GM10248 (cell line): ENCODE measurements at places on chromosomes 2 and 18.

GRCh38 chr2:19932928-19933327, 31.1 kb upstream of the TTC32 start:
- no peak for DNase-seq

DNA sequence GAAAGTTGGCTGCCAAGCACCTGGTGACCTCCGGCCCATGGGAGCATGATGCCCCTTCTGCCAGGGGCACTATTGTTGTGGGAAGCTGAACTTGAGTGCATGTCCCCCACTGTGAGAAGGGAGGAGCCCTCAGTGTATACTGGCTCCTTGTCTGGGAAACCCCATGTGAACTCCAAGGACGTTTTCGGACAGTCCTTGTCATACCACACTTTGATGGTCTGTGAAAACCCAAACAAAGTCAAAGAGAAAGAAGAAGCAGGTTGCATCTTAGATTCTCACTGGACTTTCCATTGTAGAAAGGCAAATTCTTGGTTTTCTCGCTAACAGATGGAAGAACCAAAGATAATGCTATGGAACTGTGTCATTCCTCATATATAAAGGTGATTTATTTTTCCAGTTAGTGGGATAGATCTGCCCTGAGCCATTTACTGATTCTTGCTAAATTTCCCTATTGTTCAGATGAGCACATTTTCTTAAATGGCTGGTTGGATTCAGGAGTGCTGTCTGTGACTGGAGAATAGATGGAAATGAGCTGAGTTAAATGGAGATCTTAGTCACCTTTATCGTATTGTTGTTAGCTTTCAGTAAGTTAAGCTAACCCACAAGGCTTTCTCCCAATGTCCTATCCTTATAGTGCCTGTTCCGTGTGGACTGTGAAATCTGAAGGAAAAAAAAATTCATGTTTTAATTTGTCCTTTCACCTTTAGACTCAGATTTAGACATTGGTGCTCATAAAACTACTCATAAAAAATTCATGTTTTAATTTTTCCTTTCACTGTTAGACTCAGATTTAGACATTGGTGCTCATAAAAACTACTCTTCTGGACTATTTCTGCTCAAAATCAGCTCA, 166.6 kb downstream of the ACTR3 start:
- DNase-seq, result peak; percentile 18

GRCh38 chr2:32342801-32343200, 14.0 kb upstream of the BIRC6 start:
- no peak for DNase-seq

DNA sequence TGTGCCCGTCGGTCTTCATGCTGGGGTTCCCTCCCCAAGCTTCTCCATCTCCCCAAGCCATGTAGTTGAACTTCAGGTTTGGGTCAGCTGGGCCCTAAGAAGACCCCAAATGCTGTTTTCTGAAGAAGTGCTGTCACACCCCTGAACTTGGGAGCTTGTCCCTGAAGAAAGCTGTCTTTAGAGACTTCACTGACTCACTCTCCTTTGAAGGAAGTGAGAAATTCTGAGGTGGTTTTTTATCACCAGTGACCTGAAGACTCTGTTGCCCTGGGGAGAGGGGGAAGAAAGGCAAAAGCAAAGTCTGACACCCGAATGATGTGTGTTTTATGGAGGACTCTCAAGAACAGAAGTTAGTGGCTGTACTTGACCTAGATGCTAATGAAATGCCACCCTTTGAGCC, 83.6 kb upstream of the BCL2L11 start:
- peak; percentile 41 for DNase-seq

DNA sequence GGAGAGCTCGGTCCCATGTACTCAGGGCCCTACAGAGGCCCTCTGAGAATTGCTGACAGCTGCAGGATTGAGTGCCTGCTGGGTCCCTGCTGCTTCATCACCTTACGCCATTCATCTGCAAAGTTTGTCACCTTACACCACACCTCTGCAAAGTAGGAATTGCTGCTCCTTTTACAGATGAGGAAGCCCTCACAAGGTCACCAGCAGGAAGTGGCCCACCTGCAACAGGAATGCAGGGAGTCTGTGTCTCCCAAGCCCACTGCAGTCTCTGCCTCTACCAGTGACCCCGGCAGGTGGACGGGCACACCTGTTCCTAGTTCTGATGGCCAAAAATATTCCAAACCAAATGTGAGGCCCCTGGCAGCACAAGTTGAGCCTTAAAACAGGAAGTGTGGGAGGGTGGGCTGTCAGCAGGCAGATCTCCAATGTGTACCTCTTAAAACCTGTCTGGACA, 441.4 kb downstream of the NBAS start:
- DNase-seq, result no peak

- DNase-seq, result no peak
Observed at GRCh38 chr2:197677483-197677882, 2.1 kb upstream of the RFTN2 start.

- peak; percentile 30 for DNase-seq
Observed at GRCh38 chr2:188291617-188292347, at the start of gene GULP1. TSS of gene GULP1 (plus strand) at chr2:188291874. CDS start at chr2:188477703, 185,829 bp downstream.

DNA sequence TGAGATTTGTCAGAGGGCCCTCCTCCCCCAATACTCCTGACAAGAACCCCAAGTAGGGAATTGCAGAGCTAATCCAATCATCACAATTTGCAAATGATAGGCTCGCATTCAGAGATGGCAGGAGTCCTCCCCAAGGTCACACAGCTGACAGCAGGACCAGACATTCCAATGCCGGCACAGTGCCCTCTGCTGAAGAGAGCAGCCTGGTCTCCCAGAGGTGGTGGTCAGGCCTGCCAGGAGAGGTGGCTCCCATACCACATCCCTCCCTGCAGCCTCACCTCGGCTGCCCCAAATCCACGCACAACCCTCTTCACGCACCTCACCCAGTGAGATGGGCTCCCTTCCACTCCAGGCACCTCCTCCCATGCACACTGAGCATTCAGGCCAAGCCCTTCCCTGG, 25.4 kb downstream of the EN1 start:
- DNase-seq, result no peak
